ENCODE measurements at places on chromosomes 1 and 21. TPM values are rescaled to one million over a fixed set of nuclear protein-coding genes. Genes with fewer than 3 reads are reported as not detected.

DNA sequence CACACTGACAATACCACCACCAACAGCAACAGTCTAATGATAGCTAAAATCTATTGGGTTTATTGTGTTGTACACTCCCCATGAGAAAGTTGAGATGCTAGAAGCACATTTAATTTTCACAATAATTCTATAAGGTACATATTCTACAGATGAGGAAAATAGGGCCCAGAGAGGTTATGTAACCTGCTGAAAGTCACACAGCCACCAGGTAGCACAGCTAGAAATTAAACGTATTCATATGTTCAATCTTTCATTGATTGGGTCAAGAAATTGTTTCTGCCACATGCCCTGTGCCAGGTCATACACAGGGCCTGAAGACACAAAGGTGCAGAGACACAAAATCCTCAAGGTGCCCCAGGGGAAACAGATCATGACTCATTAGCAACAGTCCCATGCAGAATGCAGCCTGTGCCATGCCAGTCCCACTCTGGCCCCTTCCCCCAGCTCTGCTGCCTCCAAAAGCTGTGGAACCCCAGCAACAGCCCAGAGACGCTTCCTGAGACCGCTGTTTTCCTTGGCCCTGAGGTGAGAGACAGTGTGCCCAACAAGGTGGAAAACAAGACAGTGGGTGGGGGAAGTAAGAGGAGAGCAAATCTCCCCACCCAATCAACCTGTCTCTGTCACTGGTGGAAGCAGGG lies 32.1 kb downstream of the GJA4 start:
- no peak for DNase-seq

TRPM2 gene
- 28.1 TPM for total RNA-seq

- DNase-seq: no peak
Measured at GRCh38 chr21:33334191-33334590, 9.4 kb downstream of the IFNAR1 start.

LCE1B gene
- not detected for total RNA-seq

- no peak for DNase-seq
Measured at GRCh38 chr21:45335151-45335760, 47.6 kb upstream of the POFUT2 start.

AVPR1B gene
- not detected for total RNA-seq

All from HCT116 (cell line).